ENCODE measurements at places on chromosomes 3 and 15.
A peak's percentile ranks its signal among the peaks of the same experiment; 100 is the strongest.

GRCh38 chr3:72186400-72186855 lies 401.5 kb upstream of the PROK2 start:
- H3K36me3 ChIP-seq = no peaks in the 10 kb centered on the region
- no peak overlapping the region for H3K4me3 ChIP-seq
- peaks cover 5% of the 10 kb centered on the region for H3K27me3 ChIP-seq
- peak overlapping the region; percentile 26 for H3K27ac ChIP-seq
- no peak for DNase-seq

DNA sequence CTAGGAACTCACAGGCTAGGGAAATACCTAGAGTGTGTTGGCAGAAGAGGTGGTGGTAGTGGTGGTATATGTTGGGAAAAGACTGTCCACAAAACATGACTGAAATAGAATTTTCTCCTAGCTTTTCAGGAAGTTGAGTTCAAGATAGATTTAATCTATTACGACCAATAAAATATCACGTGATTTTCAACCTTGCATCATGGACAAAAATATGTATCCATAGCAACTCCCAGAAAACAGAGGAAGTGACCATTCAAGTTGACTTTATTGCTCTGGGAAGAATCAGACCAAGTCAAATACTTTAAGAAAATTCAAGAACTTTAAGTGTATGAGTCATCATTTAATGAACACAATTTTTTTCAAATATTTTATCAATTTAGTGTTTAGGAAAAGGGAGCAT lies 347.0 kb upstream of the ZNF385D start:
- no peaks in the 10 kb centered on the region for H3K36me3 ChIP-seq
- no peak overlapping the region for H3K27ac ChIP-seq
- no peaks in the 10 kb centered on the region for H3K4me1 ChIP-seq
- H3K4me3 ChIP-seq = no peak overlapping the region

DNA sequence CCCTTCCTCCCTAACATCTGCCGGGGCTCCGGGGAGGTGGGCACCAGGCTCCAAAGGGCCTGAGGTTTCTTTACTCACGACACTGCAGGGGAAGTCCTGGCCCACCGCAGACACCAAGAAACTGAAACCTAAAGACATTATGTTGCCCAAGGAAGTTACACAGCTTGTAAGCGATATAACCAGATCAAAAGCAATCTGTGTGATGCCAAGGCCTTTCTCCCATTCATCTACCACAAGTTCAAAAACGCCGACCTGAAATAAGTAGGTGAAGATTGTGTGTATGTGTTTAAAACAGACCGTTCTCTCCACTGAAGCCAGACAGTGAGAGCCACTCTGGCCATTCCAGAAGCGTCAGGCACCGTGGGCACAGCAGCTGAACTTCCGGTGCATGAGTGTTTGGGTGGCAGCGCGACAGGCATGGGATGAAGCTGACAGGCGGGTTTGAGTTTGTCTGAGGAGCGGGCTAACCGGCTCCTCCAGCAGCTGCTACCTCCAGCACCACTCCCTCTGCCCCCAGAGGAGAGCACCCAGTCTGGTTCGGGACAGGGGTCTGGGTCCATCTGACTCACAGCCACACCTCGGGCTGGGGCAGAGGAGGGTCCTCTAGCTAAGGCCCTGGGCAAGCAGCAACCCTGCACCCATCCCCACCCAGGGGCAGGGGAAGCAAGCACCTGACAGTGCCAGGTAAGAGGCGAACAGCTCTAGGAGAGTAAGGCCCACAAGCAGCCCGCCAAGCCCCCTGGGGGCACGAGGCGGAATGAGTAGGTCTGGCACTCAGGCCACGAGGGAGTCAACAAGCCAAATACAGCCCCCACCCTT lies 1.3 kb downstream of the TNK2 start:
- DNase-seq = peak; percentile 77
- peak overlapping the region; percentile 99 for H3K27ac ChIP-seq
- H3K36me3 ChIP-seq = peaks cover 15% of the 10 kb centered on the region
- peaks cover 43% of the 10 kb centered on the region for H3K4me1 ChIP-seq

DNA sequence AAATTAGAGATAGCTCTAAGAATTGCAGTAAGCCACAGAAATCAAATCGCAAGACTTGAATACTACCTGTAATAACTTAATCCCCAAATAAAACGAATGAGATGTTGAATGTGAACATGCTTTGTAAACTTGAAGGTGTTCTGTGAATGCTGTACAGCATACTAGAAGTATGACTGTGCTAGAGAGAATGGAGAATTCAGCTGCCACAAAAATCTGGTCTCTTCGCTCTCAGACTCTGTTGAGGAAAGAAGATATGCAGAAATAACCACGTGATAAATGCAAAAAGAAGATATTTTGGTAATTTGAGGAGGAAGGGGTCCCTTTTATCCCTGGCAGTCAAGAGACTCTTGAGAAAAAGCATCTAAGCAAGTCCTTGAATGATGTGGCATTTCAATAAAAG lies 37.3 kb downstream of the ZBTB38 start:
- H3K4me1 ChIP-seq = peaks cover 41% of the 10 kb centered on the region
- H3K27me3 ChIP-seq = no peaks in the 10 kb centered on the region
- H3K4me3 ChIP-seq = no peak overlapping the region
- no peak overlapping the region for H3K27ac ChIP-seq
- peaks cover 22% of the 10 kb centered on the region for H3K36me3 ChIP-seq
- DNase-seq = no peak

DNA sequence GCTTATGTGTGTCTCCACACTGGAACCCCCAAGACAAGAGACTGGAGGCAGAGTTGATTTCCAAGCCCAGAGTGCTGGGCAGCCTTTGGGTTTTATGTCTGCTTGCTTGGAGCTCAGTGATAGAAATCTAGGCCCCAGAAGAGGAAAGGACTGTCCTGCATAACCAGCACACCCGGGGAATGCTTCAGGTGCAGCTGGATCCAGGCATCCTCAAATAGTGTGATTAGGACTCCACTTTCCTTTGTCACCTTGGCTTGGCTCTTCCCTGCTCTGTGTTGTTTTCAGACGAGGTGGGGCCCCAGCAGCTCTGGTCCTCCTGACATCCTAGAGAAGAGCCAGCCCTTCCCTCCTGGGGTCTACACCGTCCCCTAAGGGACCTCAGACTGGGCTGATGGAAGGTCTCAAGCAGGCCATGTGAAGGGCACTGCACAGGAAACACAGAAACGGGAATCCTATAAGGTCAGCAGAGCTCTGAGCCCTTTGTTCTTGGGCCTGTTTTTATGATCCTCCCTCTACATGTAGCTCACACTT lies 143.7 kb downstream of the TJP1 start:
- no peak for DNase-seq
- peaks cover 36% of the 10 kb centered on the region for H3K27me3 ChIP-seq
- H3K36me3 ChIP-seq = no peaks in the 10 kb centered on the region
- no peaks in the 10 kb centered on the region for H3K4me1 ChIP-seq
- H3K27ac ChIP-seq = no peak overlapping the region

- H3K4me1 ChIP-seq = no peaks in the 10 kb centered on the region
- H3K4me3 ChIP-seq = no peak overlapping the region
- peaks cover 2% of the 10 kb centered on the region for H3K36me3 ChIP-seq
- no peak overlapping the region for H3K27ac ChIP-seq
- no peak for DNase-seq
Measured at GRCh38 chr3:154130540-154130939, 9.3 kb downstream of the ARHGEF26 start.

GRCh38 chr3:148606979-148607378 lies 90.7 kb upstream of the AGTR1 start:
- no peaks in the 10 kb centered on the region for H3K36me3 ChIP-seq
- no peak overlapping the region for H3K27ac ChIP-seq
- H3K27me3 ChIP-seq = no peaks in the 10 kb centered on the region
- H3K4me1 ChIP-seq = no peaks in the 10 kb centered on the region
- DNase-seq = no peak

DNA sequence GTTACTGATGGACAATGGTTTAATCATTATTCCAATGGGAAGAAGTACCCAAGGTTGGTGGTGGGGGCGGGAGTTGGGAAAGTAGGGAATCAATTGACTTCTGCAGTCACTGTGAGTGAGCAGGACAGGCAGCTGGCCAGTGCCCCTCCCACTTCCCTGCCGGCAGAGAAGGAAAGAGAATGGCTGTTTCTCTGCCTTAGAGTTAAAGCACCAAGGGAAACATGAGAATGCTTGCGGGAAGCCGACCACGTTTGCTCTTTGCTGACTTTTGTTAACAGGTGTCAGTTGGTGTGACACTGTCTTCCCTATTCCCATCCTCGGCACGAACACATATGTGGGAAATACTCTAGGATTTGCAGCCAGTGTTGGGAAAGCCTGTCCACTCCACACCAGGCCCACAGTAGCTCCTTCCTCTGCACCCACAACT lies 33.5 kb upstream of the MFSD1 start:
- H3K4me1 ChIP-seq = no peaks in the 10 kb centered on the region
- no peak overlapping the region for H3K27ac ChIP-seq
- no peaks in the 10 kb centered on the region for H3K36me3 ChIP-seq
- H3K4me3 ChIP-seq = no peak overlapping the region
- H3K27me3 ChIP-seq = no peaks in the 10 kb centered on the region

DNA sequence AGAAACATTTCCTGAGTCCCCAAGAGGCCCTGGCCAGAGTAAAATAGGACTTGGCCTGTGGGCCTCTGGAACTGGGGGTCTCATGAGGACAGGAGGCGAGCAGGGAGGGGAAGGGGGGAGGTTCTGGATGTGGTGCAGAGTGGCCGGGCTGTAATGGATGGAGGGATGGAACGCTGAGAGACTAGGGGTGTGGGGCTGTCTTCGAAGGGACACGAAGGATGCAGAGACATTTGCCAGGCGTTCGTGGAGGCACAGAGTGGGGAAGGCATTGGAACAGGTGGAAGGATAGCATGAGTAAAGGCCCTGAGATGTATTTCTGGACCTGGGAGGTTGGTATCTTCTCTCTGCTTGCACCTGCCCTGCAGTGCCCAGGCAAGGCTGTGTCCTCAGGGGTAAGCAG lies 2.1 kb upstream of the LCTL start:
- peaks cover 5% of the 10 kb centered on the region for H3K4me1 ChIP-seq
- H3K4me3 ChIP-seq = no peak overlapping the region
- no peaks in the 10 kb centered on the region for H3K36me3 ChIP-seq
- DNase-seq = no peak
- H3K27ac ChIP-seq = no peak overlapping the region

Measured in activated naive CD8-positive, alpha-beta T cell treated with anti-CD3 and anti-CD28 coated beads for 36 hours (primary cell).